ENCODE measurements at places on chromosomes 12 and 14.

GRCh38 chr12:106183735-106184134, 45.0 kb upstream of the NUAK1 start:
- no peak for DNase-seq

DNA sequence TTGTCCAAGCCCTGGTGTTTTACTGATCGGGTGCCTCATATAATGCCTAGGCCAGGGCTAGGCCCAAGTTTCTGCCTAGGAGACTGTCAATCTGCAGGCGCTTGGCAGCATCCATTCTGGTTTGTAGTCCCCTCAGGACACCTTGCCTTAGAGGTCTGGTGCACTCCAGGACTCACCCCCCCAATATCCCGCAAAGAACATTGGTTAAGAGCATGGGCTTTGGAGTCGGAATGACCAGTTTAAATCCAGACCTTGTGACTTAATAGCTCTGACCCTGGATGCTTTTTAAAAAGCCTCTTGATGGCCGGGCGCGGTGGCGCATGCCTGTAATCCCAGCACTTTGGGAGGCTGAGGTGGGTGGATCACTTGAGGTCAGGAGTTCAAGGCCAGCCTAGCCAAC, 60.0 kb downstream of the GALNT16 start:
- DNase-seq = no peak

- DNase-seq = peak; percentile 14
Observed at GRCh38 chr14:66131111-66131510, 355.1 kb upstream of the CCDC196 start.

DNA sequence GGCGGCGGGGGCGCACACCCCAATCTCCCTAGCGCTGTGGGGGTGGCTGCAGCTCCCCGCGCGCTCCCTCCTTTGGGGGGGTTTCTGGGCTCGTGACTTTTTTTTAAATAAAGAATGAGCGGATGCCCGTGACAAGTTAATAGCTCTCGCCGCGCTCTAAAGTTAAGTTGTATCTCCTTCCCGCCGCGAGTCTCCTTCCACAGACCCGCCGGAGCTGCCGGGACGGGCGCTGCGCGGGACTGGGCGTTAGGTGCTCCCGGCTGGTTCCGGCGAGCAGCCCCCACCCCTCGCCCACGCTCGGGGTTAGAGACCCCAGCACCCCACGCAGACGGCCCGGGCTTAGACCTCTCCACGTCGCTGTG, 82.6 kb upstream of the HMGA2 start:
- DNase-seq = no peak

- DNase-seq = no peak
Observed at GRCh38 chr14:38197001-38197783, 10.5 kb upstream of the SSTR1 start.

GRCh38 chr12:80412343-80412953, 31.6 kb upstream of the PTPRQ start:
- peak; percentile 43 for DNase-seq

DNA sequence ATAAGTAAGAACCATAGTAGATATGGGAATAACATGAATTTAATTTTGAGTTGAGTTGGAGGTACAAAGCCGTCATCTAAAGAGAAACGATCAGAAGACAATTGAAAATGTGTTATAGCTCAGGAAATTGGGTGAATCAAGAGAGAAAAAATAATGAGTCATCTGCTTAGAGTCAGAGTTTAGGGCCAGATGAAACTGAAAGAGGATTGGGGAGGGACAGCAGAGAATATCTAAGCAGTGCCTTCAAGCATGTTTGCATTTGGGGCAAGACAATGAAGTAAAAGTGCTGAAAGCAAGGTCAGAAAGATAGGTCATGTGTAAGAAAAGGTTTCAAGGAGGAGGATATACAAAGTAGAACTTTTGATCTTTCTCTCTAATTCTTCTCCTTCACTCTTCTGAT, 49.4 kb downstream of the SLC15A5 start:
- no peak for DNase-seq

DNA sequence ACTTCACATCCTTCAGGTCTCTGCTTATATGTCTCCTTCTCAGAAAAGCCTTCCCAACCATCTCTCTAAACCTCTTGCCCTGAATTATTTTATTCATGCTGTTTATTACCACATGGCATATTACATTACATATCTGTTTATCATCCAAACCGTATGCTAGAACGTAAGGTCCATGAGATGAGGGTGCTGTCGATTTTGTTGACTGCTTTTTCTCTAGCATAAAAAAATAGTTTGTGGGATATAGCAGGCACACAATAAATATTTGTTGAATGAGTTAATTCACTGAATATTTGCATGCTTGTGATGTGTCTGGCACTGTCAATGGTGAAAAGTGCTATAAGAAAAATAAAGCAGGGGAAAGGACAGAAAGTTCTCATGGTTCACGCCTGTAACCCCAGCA, 22.9 kb downstream of the SAMD4A start:
- no peak for DNase-seq

GRCh38 chr14:37172024-37172869, at the start of gene SLC25A21:
TSS of gene SLC25A21 (minus strand) at chr14:37172606.
- DNase-seq = peak; percentile 87

DNA sequence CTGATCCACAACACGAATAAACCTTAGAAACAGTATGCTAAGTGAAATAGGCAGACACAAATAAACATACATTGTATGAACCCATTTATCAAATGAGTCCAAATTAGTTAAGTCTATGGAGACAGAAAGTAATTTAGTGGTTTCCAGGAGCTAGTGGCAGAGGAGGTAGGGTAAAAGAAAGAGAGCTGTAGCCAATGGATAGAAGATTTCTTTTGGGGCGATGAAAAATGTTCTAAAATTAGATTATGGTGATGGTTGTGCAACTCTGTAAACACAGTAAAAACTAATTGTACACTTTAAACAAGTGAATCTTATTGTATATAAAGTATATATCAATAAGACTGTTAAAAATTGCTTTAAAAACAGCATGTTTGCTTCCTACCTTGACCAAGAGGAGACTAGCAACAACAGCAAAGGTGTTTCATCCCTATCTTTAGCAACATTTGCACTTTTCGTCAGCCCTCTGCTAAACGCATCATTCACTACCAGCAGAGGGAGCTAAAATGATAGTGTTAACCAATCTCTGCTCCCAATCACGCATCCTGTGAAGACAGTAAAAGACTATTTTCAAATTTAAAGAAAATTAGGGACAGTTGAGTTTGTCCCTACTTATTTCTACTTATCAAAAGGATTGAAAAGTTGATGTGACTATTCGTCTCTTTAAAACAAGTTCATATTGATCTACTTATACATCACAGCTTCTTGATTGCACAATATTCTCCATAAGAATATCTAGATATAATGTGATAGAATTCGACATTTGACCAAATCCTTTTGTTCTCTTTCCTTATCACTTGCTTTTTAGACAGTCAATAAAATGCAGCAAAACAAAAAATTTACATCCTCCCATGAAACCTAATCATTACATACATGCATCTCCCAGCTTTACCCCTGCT, 24.0 kb upstream of the LGR5 start:
- DNase-seq = peak; percentile 18

- DNase-seq = no peak
Observed at GRCh38 chr12:1507308-1507707, 87.1 kb downstream of the FBXL14 start.

- DNase-seq = no peak
Observed at GRCh38 chr14:89407856-89408255, 9.2 kb downstream of the FOXN3 start.

DNA sequence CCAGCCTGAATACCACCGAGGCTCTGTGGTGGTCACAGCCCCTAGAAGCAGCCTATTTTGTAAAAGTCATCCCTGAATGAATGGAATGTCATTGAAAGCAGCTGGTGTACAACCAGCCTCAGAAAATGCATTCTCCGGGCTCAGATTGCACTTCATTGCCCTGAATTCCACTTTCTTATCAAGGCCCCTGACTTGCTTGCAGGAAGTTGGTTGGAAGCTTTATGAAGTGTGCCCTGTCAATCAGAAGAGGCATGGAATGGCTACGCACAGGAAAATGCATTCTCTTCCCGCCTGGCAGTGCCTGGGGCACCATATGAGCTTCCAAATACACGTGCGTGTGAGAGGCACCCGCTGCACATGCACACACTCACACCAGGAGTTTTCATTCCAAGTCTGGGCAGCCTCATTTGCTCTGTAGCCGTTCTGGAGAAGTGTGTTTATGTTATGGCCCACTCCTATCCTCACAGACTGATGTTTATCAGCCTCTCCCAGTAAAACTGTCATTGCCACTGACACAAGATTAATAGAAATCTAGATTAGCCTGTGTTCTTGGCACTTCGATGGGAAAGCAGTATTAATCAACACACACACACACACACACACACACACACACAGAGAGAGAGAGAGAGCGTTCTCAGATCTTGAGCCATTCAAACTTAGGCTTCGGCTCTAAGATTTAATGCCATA, 63.9 kb downstream of the NUAK1 start:
- no peak for DNase-seq

DNA sequence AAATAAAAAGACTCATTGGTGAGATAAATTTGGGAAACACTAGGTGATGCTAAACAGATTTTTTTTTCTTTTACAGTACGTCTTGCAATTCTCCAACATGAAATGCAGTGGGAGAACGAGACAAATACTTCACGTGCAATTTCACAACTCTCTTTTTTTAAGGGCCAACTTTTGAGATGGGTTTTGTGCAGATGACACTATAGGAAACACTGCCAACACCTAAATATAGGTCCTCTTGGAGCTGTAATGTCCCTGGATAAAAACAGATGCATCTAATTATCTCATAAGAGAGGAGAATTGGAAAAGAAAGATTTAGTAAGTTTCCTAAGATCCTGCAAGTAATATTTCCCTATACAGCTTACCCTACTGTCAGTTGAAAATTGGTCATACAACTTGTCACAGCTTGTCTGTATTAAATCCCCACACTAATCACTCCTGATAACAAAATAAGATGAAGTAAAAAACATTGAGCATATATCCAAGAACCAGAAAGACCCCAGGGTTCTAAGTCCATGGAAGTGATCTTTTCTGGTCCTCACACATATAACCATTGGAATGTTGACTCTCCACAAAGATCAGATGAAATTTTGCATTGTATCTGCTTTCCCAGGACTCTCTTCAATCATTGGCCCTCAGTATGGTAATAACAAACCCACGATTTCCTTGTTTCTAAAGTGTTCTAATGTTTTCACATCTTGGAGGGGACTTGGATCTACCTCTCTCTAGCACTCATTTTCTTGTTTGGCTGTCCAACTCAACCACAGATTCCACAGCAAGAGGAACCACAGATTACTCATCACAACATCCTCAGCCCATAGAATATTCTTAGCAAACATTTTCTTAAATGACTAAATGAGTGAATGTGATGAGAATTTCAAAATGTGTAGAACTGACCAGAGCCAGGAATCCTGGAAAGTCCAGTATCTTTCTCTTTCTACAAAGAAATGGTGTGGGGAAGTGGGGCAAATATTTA, 769.4 kb upstream of the USP15 start:
- no peak for DNase-seq

DNA sequence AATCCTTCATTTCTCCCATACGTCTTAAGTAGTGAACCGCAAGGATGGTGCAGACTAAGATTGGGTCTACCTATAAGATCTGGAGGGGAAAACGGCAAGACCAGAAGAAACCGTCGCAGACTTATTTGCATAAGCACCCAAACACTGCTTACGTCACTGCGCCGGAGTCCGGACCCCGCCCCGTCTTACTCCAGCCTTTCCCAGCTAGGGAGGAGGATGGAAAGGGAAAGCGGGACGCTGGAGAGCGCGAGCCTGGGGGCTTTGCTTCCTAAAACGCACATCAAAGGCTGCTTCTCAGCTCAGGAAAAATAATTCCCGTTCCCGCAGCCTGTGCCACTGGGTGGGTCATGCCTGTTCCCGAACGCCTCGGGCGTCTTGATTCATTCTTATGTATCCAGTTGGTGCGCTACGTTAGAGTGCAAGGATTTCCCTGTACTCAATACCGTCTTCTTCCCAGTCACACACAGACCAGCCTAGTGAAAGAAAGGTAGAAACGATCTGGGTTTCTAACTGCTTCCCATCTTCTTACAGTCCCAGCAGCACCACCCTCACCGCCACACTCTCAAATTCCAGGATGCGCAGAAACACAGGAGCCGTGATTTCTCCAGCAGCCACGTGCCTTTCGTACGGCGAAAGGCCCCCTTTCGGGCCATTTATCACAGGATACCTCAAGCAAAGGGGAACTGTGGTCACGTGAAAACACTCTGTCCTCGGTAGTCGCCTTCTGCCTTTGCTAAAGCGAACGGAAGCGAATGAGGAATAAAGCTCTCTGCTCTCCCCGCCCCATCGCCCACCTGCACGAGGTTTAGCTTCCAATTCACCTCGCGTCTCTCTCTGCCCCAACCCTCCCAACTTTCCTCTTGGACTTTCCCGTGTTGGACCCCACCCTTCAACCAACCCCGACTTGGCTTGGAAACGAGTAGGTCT, 1.1 kb downstream of the SLC6A15 start:
- DNase-seq = peak; percentile 73

GRCh38 chr12:62922539-62922938, 12.4 kb downstream of the PPM1H start:
- DNase-seq = peak; percentile 83

- DNase-seq = no peak
Observed at GRCh38 chr12:76583301-76583700, 23.7 kb upstream of the OSBPL8 start.

DNA sequence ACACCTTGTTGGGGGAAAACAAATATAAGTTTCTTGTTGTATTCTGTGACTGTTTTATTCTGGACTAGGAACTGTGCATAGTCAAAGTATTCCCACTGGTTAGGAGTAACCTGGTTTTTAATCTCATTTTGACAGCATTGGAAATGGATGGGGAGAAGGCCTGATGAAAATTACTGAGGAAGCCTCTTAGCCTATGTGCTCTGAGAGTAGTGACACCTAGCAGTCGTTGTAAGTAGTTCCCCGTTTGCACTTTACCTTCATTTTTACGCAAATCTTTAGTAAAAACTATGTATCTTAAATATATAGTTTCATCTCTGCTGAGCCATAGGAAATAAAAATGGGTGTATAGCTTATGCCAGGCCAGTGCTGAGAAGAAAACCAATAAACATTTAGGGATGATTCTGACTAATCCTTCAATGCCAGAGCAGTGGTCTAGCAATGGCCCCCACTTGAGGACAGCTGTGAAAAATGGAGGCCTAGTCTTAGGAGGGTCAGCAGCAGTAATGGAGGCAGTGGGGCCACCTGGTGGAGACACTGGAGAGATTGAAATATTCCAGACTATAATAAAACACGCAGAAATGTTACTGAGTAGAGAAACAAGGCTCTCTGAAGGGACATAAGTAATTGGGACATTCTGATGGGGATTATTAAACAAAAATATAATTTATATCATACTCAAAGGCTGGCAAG, 133.2 kb upstream of the NOVA1 start:
- peak; percentile 13 for DNase-seq
